Melanocyte of skin (primary cell): ENCODE measurements at places on chromosomes 11 and 22. TPM values are rescaled to one million over a fixed set of nuclear protein-coding genes. Genes with fewer than 3 reads are reported as not detected.

FADS3 gene
- total RNA-seq: 65.7 and 157 TPM in 2 replicates

OR51I2 gene
- not detected in 2 replicates for total RNA-seq

GGTLC3 gene
- not detected in 2 replicates for total RNA-seq

CSRP3 gene
- not detected in 2 replicates for total RNA-seq

SCGB1C1 gene
- not detected in 2 replicates for total RNA-seq

KCNQ1OT1 gene
- 0.69 and 5.1 TPM in 2 replicates for total RNA-seq

KRTAP5-2 gene
- total RNA-seq: not detected in 2 replicates

VPREB3 gene
- not detected in 2 replicates for total RNA-seq

SLC22A12 gene
- not detected in 2 replicates for total RNA-seq

PNPLA5 gene
- not detected in 2 replicates for total RNA-seq

SLC43A3 gene
- total RNA-seq: 205 and 319 TPM in 2 replicates

ANO5 gene
- total RNA-seq: 11.6 and 12.0 TPM in 2 replicates

OR5A2 gene
- total RNA-seq: not detected in 2 replicates
